ENCODE measurements at places on chromosomes 5 and 9.

DNA sequence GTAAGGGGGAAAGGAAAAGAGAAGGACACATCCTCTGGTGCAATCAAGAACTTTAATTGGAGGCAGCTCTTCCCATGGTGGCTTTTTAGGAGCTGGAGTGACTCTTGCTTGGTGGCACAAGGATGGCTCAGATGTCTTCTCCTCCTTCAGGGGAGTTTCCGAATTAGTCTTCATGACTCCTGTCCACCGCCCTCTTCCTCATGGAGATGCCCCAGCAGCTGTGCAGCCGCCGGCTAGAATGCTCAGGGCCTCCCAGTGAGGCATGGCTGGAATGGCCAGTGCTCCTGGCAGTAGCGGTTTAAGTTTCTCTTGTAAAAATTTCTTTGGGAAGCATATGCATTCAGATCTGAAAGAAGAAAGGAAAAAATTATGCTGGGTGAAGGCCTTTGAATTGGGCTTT lies 8.8 kb upstream of the TEX53 start:
- no peak for DNase-seq

DNA sequence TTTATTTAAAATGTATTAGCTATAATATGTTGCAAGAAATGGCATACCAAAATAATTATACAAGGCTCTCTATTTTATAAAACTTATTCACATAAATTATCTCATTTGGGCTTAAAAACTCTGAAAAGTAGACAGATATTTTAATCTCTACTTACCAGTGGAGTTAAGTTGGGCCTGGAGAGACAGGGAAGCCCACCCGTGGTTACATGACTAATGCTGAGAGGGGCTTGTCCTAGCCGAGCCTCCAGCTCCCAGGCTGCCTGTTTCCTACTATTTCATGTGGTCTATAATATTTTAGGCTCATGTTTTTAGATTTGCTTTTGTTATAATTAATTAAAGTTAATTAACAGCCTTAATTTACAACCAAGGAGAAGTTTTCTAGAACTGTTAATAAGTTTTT lies 20.9 kb upstream of the ASPN start:
- DNase-seq: no peak

GRCh38 chr5:175021841-175022625 lies 297.7 kb downstream of the MSX2 start:
- no peak for DNase-seq

DNA sequence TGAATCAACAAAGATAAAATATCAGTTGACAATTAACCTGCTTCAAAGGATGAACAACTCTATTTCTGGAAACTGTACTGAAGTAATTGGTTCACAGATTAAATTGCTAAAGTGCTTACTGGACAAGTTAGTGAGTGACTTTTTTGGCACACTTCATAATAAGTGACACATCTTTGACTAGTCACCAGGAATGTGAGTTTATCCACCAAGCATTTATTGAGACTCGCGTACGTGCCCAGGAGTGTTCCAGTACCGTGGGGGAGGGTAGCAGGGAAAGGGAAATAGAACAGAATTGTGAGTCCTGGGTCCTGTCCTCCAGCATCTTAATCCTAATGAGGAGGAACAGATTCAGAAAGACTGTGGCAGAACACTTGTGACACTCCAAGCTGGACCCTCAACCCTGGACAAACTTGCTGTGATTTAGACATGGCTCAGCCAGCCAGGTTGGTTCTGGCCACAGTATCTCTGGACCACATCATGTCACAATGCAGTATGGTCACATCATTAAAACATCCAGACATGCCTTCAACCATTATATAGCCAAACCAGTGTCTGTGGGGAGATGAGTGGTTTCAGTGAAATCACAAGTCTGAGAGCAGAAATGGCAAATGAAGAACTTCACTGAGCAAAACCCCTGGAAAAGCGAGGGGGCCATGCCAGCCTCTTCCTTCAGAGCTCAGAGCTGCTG lies 623.1 kb downstream of the BNC2 start:
- no peak for DNase-seq

DNA sequence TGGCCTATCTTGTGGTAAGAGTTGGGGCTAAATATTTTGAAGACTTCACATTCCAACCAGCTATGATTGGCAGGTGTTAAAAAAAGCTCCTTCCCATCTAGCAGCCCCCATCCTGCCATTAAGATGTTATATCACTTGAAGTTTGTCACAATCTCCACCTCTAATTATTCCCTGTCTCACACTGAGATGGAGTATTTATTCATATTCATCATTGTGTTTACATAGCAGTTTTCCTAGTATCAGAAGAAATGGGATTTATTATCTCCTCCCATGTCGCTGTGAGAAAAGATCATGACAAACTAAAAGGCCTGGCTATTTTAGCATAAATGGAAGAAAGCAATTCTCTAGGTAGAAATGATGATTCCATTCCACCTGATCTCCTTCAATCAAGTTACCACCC lies 653.6 kb downstream of the GABRG2 start:
- DNase-seq: no peak

DNA sequence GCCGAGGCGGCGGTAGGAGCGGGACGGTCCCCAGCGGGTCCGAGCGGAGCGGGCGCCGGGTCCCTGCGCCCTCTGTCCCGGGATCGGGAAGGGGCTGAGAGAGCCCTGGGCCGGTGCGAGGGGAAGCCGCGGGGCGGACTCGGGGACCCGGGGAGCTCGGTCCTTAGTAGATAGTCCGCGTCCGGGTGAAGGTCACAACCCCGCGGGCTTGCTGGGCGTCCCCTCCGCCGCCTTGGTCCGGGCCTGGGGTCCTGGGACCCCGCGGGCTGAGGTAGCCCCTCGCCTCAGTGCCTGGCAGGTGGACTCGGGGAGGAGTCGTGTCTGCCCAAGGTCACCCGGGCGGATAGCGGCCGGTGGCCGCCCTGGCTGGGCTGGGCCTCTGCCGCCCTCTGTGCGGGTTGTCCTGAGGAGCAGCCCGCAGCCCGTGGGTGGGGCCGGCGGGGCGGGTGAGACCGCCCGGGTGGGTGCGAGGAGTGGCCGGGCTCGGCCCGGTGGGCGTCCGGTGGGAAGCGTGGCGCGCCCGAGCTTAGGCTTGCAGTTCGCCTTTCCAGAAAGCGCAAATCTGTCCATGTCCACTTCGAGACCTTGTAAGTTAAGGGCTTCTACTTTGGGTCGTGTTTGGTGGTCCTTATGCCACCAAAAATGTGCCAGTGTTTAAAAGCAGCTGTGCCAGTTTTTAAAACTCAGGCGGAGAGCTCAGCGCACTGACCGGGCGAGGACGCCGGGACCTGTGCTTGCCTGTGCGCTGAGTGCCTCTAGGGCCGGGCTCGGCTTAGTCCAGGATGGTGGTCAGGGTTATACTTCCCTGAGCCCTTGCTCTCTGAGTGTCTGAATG lies 554 bp downstream of the SDHA start:
- no peak for DNase-seq

DNA sequence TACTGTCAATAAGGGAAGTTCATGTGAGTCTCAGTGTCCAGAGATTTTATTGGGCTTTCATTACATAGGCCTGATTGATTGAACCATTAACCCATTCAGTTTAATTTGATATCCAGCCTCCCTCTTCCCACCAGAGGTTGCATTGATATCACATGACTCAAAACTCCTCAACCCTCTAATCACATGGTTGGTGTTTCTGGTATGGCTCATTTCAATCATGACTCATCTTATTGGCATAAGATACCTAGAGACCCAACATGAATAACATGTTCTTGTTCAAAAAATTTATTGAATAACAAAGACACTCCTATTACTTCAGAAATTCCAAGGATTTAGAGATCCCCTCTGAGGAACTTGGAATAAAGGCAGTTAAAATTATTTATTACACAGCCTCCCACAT lies 982.2 kb downstream of the TLE1 start:
- no peak for DNase-seq

DNA sequence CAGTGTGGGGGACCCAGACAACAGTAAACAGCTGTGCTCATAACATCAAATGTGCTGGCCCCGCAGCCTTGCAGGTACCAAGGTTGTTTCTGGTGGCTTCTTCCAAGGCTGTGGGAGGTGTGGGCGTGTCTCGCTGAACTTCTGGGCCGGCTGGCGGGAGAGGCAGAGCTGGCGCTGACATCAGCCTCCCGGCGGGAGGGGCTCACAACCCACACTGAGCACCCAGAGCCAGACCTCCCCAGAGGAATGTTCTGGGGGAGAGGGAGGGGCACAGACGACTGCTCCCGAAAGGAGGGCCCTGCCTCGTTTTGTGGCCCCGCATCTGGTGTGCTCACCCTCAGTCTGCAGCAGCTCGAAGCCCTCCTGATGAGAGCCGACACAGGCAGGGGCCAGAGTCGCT lies 6.9 kb upstream of the SLC12A7 start:
- DNase-seq: no peak

DNA sequence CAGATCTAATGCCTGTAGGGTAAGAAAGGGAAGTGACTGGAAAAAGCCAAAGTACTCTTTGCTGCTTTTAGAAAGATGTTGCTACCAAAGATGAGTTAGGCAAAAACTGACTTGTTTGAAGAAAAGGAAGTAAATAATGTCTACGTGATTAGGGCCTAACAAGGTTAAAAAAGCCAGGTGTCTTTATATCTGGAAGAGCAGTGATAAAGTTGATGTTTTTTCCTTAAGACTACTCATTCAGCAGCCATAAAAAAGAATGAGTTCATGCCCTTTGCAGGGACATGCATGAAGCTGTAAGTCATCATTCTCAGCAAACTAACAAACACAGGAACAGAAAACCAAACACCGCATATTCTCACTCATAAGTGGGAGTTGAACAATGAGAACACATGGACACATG lies 13.5 kb upstream of the AMACR start:
- DNase-seq: no peak

- no peak for DNase-seq
These were observed 173.3 kb downstream of the DENND1A start for GRCh38 chr9:123756484-123757106.

DNA sequence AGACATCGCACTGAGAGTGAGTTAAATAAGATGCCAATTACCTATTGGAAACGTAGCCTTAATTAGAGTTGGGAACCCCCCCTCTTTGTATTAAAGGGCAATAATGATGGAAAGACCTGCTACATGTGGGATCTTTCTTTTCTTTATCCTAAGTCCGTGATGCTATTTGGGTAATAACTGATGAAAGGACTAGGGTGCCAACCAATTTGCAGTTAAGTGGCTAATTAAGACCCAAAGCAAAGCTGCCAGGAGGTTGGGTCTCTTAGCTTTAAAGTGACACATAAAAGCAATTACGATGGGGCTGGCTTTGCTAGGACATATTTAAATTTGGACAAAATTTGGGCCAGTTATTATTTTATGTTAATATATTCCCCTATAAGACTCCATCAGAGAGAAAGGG lies 728.8 kb downstream of the NR2F1-AS1 start:
- no peak for DNase-seq

GRCh38 chr5:165258197-165258771 lies 1752.9 kb downstream of the MAT2B start:
- DNase-seq: no peak

GRCh38 chr5:91126888-91127287 lies 256.2 kb downstream of the ARRDC3 start:
- no peak for DNase-seq

DNA sequence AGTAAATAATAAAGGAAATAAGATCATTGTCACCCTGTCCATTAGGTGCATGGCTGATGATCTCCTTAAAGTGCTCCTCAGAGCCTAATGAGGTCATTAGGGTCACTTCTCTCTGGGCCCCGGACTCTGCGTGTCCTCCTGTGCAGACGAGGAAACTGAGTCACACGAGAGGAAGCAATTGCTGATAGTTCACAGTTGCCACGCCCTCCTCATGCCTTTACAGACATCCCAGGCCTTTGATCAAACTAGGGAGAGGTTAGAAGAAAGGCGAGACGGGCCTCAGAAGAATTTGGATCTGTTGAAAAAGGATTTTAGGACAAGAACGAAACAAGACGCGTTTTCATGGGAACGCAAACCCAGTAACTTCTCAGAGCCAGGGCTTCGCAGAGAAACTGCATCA lies 32.0 kb upstream of the MSX2 start:
- DNase-seq: no peak

DNA sequence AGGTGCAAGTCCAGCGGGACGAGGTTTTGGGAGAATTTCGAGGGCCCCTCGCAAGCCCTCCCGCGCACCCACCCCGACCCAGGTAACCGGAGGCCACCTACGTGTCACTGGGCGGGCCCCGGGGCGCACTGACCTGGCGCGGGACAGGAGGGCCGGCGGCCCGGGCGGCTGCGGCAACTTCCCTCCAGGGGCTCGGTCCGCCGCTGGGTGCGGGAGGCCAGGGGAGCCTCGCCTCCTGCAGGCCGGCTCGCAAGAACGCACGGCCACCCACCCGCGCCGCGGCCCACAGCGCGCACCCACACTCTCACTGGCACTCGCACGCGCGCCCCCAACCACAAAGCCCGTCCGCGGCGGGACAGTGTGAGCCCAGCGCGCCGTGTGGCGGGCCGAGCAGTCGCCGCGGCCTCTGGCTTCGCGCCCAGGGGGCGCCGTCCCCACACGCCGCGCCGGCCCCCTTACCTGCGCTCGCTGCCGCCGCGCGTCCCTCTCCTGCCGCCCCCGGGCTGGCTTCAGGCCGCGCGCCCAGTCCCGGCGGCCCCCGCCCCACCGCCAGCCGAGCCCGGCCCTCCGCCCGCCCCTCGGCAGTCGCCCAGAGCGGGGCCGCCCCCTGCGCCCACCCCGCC lies 451 bp downstream of the LPAR1 start:
- no peak for DNase-seq

GRCh38 chr5:159894149-159894720 lies 22.0 kb upstream of the ADRA1B start:
- DNase-seq: no peak

DNA sequence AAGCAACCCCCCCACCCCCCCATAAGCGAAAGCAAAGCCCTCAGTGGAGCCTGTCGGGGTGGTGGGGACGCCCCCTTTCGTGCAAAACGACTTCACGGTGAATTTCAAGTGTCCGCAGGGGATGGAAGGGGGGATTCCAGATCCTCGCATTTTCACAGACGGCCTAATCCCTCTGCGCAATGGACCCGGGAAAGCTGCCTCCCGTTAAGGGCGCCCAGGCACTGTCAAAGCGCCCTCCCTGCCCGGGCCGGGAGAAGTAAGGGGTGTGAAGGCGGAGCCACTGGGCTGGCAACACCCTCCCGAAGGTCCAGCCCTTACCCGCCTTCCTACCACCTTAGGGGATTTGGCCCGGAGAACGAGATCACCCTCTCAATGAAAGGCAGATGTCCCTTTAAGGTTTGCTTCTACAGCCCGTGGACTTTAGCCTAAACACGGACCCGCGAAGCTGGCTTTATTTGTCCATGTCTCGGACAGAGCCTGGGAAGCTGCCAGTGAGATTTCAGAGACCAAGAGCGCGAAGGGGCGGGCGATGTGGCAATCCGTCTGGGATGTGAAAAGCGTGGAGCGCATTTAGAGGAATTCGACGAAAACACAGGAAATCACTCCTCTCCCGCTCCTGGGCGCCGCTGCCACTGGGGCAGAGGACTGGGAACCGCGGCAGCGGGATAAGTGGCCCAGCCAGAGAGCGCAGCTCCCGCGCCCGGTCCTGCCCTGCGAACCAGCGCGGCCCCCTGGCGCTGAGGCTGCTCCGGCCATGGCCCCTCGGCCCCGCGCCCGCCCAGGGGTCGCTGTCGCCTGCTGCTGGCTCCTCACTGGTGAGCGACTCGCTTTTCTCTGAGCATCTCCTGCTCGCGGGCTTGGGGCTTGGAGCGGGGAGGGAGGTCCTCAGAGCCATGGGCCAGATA lies at the start of the genes ITGA1 and PELO:
Gene ITGA1, plus strand, starts transcription at position 317 of the 905 bp plus-strand sequence. Its CDS starts 438 bp downstream, at position 755.
Gene PELO, plus strand, starts transcription at position 317 of the 905 bp plus-strand sequence. CDS start 12,479 bp downstream, outside the sequence.
- DNase-seq: peak; percentile 29

- DNase-seq: no peak
These were observed 51.9 kb downstream of the IPPK start for GRCh38 chr9:92617951-92618510.

- DNase-seq: no peak
These were observed 49.3 kb downstream of the DUSP1 start for GRCh38 chr5:172721455-172722326.

Measured in T-helper 22 cell (primary cell).